ENCODE measurements at places on chromosomes 5 and 9.

DNA sequence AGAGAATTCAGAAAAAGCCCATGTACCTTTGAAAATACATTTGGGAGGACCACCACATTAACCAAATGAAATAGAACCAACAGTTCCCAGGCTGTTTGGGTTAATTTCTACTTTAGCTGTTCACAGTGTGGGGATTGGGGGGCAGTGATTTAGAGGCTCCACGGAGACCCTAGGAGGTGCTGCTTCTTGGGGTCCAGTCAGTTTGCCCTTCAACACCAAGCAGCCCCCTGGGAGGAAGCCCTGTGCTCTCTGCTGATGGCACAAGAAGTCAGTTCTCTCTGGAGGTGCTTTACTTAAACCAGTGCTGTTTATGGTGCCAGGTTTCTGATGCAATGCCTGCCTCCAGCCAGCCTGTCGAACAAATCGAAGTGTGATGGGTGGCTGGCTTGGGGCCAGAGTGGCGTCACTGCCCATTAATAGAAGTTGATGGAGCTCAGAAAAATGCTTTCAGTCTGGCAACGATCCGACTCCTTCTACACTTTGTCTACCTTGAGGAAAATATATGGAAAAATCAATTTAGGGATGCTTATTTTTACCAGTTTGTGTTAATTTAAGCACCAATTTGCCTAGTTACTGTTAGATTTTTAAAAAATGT, 134.0 kb downstream of the SNX18 start:
- DNase-seq: no peak

- no peak for DNase-seq
Observed at GRCh38 chr5:156155598-156155997, 171.4 kb upstream of the SGCD start.

- no peak for DNase-seq
Observed at GRCh38 chr5:95718203-95718602, 12.9 kb upstream of the RHOBTB3 start.

GRCh38 chr9:23573800-23574199, 252.2 kb downstream of the ELAVL2 start:
- DNase-seq: no peak

DNA sequence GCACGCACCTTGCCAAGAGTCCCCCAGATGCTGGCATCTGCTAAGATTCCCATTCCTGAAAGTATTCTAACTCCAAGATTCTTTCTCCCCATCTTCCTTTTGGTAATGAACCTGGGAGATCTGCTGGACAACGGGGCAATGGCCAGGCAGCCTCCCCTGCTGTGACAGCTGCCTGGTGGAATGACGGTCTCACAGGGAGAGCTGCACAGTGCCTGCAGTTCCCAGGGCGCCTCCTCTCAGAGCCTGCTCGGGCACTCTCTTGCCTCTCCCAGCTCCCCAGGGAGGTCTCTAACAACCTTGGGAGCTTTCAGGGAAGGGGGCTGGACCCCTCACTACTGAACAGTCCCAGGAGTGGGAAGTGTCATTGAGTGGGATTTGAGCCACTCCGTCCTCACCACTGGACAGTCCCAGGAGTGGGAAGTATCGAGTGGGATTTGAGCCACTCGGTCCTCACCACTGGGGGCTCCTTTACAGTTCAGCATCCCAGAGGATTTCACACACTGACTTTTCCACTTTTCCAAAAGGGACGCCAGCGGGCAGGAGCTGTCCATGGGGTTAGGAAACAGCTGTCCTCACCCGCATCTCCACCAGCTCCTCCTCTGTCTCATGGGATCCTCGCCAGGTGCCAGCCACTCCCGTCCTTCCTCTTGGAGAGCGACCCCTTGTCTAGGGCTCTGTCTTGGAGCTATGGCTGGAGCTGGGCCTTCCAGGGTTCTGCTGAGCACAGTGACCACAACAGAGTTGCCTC, 65.7 kb downstream of the ADAMTS2 start:
- no peak for DNase-seq

DNA sequence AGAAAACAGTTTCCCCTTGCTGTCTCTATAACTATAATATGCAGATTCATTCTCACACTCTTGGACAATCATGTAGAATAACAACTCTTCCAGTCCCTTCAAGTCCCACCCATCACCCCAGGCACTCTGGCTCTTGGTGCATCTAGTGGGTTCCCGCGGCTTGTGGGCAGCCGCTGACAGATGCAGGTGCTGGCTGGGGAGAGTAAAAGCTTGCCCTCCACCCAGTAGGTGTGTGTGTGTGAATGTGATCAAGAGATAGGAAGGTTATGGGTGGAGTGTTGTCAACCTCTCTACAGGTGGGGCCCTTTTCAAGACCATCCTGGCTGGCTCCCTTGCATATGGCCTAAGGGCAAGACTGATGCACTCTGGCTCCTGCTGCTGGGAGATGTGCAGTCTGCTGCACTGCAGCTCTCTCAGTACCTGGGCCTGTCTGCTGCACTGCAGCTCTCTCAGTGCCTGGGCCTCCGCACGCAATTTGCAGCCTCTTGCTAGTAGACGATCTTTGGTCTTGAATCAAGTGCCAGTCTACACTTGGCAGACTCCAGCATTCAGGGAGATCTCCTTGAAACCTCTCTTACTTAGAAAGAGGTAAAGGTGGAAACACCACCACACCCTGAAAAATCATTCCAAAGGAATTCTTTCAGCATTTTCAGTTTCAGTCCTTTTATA, 189.7 kb upstream of the GDNF start:
- no peak for DNase-seq

Measured in activated naive CD8-positive, alpha-beta T cell treated with anti-CD3 and anti-CD28 coated beads, Interleukin-2, amount 50 U/mL, for 16 hours (primary cell).